ENCODE measurements at places on chromosomes 5 and 9.

- no peak for DNase-seq
Measured at GRCh38 chr5:131265311-131265803, 1.5 kb downstream of the CDC42SE2 start.

GRCh38 chr5:151406322-151406947 lies 41.0 kb upstream of the SLC36A1 start:
- DNase-seq, result no peak

DNA sequence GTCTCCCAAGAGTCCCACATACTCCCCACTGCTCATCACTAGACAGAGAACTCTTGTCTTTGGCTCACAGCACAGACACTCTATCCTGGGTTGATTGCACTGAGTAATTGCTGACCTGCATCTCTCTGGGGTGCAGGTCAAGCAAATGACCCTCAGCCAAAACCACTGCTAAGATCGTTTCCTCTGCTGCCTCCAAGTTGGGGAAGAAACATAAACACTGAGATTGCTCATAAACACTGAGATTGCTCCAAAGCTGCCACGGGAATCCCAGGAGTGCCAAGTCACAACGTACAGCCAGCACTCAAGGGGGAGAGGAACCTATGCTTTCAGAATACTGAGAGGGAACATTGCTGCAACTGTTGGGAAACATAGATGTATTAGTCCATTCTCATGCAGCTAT lies 1402.1 kb upstream of the ACO1 start:
- DNase-seq, result no peak

DNA sequence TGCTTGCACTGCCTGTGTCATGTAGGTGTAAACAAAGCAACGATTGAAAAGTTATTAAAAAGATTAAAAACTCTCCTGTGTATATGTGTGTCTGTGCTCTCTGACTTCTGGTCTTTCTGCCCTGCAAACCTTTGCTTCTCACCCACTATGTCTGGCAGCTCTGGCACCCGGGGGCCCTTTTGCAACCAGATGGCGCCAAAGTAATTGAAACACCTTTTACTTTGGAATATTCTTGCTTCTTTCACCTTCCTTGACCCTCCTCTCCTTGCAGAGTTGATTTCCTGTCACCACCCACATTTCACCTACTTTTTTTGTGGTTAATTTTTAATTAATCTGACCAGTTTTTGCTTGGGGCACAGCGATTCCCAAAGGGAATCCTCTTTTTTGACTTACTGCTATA lies 275.5 kb downstream of the ARHGEF28 start:
- DNase-seq, result no peak

GRCh38 chr5:37791321-37791720 lies 48.5 kb downstream of the GDNF start:
- no peak for DNase-seq

Measured in activated CD8-positive, alpha-beta memory T cell treated with anti-CD3 and anti-CD28 coated beads for 48 hours (primary cell).